ENCODE measurements at places on chromosomes 1 and 21.

DNA sequence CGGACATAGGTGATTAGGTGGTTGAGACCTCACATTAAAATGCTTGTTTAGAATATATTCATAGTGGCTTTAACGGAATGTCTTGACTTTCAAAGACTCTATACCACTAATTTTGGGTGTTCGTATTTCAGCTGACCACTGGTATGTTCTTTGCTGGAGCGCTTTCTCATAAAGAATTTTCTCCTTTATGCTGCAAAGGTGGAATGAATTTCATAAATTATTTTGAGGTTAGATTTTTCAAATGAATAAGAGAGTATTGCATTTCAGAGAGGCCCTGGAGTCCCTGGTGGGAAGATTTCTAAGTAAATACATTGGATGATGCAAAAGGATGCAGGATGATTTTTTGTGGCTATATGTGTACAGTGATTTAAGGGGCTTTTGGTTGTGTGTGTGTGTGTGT, 55.8 kb downstream of the HUNK start:
- H3K27ac ChIP-seq, result no peak overlapping the region
- H3K36me3 ChIP-seq, result no peaks in the 10 kb centered on the region
- H3K4me3 ChIP-seq, result no peak overlapping the region
- peaks cover 7% of the 10 kb centered on the region for H3K27me3 ChIP-seq

DNA sequence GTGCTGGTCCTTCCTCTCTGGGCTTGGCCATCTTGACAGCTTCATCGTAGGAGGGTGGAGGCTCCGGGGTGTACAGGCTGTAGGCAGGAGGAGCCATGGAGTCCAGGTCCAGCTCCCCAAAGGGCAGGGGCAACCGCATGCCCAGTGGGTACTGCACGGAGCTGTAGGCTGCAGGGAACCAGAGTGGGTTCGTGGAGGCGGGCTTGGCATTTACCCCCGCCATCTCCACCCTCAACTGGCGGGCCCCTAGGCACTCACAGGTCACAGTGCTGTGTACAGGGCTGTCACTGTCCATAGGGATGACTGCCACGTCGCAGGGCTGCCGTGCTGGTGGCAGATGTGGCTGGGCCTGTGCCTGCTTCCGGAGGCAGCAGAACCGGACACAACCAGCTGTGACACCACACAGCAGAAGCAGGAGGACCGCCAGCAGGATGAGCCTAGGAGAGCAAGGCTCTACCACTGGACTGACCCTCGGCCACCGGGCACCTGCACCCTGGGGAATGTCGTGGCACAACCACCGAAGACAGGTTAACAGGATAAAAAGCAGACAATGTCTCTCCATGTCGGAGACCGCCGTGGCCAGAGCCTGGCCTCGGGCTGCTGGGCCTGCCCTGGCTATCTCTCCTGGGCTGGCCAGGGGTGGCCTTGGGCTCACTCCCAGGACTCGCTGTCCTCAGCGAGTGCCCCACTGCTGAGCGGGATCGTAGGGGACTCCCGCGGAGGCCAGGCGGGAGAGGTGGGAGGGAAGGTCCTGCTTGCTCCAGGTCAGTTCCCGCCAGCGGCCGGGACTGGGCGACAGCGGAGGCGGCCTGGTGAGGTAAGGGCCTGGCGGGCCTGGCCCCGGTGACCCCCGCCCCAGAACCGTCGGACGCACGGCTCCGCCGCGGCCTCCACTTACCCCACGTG, 831 bp downstream of the TMEM52 start:
- no peak overlapping the region for H3K27ac ChIP-seq
- H3K4me1 ChIP-seq, result peaks cover 2% of the 10 kb centered on the region
- H3K4me3 ChIP-seq, result peak overlapping the region; percentile 26
- H3K36me3 ChIP-seq, result no peaks in the 10 kb centered on the region
- no peak for DNase-seq
- H3K27me3 ChIP-seq, result peaks cover 1% of the 10 kb centered on the region

DNA sequence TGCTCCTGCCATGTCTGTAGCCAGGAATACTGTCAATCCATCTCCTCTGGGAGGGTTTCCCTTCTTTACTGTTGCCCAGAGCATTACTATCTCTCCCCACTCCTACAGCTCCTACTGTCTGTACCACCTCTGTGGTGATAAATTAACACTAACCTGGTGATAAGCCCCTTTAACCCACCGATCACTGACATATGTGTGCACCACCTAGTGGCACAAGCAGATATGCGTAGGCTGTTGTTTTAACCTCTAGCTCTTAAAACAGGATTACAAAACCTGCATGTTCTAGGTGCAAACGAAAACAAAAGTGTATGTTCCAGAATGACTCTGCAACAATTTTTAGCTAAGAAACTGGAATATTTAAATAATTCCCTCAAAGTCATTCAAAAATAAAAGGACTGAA, 93.9 kb upstream of the BEND5 start:
- H3K27me3 ChIP-seq, result peaks cover 1% of the 10 kb centered on the region
- no peak overlapping the region for H3K27ac ChIP-seq
- no peak for DNase-seq

GRCh38 chr1:216462066-216462775, 39.0 kb upstream of the USH2A start:
- no peaks in the 10 kb centered on the region for H3K27me3 ChIP-seq
- DNase-seq, result no peak
- H3K4me1 ChIP-seq, result no peaks in the 10 kb centered on the region
- H3K36me3 ChIP-seq, result no peaks in the 10 kb centered on the region
- no peak overlapping the region for H3K4me3 ChIP-seq
- H3K27ac ChIP-seq, result no peak overlapping the region

- no peak within 1 kb of the TSS for H3K27ac ChIP-seq
- no peak within 1 kb of the TSS for H3K4me3 ChIP-seq
- no peaks in the 10 kb centered on the region for H3K4me1 ChIP-seq
- no peak for DNase-seq
- H3K27me3 ChIP-seq, result no peaks in the 10 kb centered on the region
These were observed at the start of gene PLCH2 for GRCh38 chr1:2476061-2476999. PLCH2 (plus strand) TSS chr1:2476289; CDS start chr1:2476589, 300 bp downstream.

DNA sequence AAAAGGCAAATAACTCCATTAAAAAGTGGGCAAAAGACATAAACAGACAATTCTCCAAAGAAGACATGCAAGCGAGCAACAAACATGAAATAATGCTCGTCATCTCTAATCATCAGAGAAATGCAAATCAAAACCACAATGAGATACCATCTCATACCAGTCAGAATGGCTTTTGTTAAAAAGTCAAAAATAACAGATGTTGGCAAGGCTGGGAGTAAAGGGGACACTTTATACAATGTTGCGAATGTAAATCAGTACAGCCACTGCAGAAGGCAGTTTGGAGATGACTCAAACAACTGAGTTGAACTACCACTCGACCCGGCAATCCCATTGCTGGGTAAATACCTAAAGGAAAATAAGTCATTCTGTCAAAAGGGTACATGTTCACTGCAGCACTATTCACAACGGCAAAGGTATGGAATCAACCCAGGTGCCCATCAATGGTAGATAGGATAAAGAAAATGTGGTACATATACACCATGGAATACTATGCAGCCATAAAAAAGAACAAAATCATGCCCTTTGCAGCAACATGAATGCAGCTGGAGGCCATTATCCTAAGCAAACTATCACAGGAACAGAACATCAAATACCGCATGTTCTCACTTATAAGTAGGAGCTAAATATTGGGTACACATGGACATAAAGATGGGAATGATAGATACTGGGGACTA, 25.9 kb downstream of the TSPAN2 start:
- H3K36me3 ChIP-seq, result peaks cover 8% of the 10 kb centered on the region
- H3K27me3 ChIP-seq, result no peaks in the 10 kb centered on the region
- peak overlapping the region; percentile 26 for H3K4me3 ChIP-seq
- peak; percentile 59 for DNase-seq
- peaks cover 45% of the 10 kb centered on the region for H3K4me1 ChIP-seq
